ENCODE measurements at places on chromosomes 2 and 18.
A peak's percentile ranks its signal among the peaks of the same experiment; 100 is the strongest.

GRCh38 chr2:74779587-74780135 lies 54.3 kb upstream of the HK2 start:
- DNase-seq, result no peak

DNA sequence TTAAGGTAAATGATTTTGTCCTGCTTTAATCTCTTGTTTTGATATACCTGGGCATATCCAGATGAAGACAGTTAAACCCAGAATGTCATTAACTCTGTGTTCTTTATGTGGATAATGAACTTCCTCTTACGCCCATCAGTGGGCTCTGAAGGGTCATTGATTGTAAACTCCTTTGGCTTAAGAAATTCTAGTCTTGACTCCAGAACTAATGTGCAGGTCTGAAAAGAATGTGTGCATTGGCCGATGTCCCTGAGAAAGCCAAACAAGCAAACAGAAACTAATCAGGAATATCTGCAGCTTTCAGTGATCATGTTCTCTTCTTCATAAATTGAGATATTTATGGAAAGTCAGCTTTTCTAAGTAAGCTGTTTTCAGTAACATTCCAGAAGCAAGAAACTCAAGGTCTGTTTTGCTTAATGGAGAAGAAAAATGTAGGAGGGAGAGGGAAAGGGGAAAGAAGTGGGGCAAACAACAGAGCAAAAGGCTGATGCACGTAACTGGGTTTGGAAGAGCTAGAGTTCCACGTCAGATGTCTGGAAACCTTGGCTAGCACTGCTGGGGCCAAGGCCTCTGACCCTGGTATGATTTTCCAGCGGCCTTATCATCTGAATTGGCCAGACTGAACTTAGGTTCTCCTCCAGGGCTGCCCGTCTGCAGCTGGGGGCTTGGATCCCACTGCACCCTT lies 61.3 kb upstream of the FHL2 start:
- no peak for DNase-seq

GRCh38 chr2:159890551-159891266 lies 92.7 kb upstream of the CD302 start:
- no peak for DNase-seq

GRCh38 chr18:48750485-48751175 lies 200.1 kb downstream of the SMAD7 start:
- no peak for DNase-seq

GRCh38 chr2:147925886-147926285 lies 81.1 kb downstream of the ACVR2A start:
- DNase-seq, result peak; percentile 17

GRCh38 chr2:43472527-43473194 lies 123.2 kb downstream of the THADA start:
- no peak for DNase-seq

GRCh38 chr18:11808001-11808855 lies 43.0 kb upstream of the CHMP1B start:
- DNase-seq, result peak; percentile 84

- peak; percentile 91 for DNase-seq
These were observed 63.6 kb downstream of the CLHC1 start for GRCh38 chr2:55168221-55169154.

- DNase-seq, result peak; percentile 38
These were observed 110.0 kb upstream of the ARL4C start for GRCh38 chr2:234606896-234607295.

GRCh38 chr2:181438261-181438660 lies 18.9 kb upstream of the ITGA4 start:
- DNase-seq, result no peak

- no peak for DNase-seq
These were observed 415.3 kb downstream of the ZNF521 start for GRCh38 chr18:24936691-24937090.

DNA sequence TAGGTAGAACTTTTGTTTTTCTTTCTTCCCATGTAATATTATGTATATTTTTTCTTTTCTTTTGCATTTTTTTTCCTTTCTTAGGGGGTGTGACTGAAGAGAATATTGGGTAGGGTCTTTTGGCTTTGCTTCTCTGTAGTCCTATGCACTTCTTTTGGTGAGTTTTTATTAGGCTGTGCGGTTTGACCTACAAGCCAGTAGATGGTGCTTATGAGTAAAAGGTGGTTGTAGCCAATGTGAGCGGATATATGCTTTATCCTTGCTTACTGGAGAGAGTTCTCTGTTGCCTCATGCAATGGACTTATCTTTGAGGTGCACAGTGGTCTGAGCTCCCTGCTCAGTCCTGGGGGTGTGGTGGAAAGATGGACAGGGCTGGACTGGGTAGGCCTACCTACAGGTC lies 52.7 kb downstream of the DSEL start:
- no peak for DNase-seq

DNA sequence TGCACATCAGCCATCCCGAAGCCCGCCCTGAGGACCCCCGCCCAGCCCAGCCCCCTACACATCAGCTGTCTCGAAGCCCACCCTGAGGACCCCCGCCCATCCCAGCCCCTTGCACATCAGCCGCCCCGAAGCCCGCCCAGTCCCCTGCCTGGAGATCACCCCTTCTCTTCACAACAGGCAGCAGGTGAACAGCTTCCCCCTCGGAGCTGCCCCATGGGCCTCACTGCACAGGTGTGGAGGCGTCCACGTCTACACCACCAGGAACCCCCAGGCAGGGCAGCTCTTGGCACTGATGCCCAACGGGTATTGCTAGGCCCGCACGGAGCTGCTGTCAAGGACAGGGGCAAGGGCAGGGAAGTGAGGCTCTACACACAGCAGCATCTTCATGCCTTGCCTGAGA lies 137.6 kb downstream of the HDAC4 start:
- no peak for DNase-seq

- DNase-seq, result no peak
These were observed 255.1 kb downstream of the MYT1L start for GRCh38 chr2:2075875-2076529.

- peak; percentile 25 for DNase-seq
These were observed 349.5 kb downstream of the TGIF1 start for GRCh38 chr18:3799515-3799914.

DNA sequence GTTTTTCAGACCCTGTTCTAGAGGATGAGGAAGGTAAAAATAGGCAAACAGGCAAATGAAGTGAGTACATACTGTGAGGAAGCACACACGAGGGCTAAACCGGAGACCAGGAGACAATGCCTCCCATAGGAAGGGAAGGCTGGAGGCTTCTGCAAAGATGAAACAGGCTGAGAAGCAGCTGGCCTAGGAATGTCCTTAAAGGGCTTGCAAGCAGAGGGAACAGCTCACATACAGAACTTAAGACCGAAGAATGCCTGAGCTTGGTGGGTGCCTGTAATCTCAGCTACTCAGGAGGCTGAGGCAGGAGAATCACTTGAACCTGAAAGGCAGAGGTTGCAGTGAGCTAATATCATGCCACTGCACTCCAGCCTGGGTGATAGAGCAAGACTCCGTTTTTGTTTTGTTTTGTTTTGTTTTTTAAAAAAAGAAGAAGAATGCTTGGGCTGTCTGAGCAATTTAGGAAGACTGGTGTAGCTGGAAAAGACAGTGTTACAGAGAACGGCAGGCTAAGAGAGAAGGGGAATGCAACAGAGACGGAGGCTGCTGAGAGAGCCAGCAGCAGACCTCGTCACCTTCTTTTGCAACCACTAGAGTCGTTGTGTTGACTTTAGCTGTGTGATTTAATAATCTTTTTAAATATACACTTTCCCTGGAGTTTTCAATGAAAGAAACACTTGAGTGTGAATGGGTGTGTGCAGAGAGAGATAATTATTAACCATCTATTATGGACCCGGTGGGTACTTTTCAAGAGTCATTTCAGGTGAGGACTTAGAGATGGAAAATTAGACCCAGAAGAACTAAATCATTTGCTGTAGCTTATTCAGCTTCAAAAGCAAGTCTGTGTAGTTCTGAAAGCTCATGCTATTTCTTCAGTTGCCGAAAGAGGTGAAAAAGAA lies 232.8 kb downstream of the GALR1 start:
- no peak for DNase-seq

DNA sequence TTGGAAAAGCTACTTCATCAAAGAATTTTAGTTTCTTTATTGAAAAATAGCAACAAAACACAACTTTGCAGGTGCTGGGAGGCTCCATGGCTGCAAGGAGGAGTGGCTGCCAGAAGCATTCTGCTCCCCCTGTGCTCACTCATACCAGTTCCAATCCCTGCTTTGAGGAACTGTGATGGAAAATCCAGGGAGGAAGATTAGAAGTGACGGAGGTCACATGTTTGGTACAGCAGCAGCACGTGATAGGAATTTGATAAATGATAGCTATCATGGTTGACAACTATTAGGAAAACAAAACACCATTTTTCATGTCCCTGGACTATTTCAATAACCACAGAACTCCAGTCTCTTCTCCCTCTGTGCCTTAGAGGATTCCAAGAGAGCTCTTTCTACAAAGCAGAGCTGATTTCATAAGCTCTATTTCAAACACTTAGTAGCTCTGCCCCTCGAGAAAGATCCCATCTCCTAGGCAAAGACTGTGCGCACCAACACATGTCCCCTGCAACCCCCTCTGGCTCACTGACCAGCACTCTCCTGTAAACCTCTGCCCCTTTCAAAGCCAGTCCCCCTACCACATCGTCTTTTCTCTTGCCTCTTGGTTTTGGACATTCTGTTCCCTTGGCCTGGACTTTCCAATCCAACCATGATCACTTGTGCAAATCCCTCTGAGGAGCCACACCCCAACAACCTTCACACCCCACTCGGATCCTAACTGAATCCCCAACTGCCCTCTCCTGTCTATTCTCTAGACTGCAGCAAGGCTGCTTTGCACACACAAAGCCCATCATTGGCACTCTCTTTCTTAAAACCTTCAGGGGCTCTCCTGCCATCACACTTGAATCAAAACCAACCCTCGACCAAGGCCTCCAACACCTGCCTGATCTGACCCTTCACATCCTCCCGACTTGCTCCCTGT lies 352.4 kb upstream of the PKDCC start:
- no peak for DNase-seq

- peak; percentile 44 for DNase-seq
These were observed 15.1 kb downstream of the COBLL1 start for GRCh38 chr2:164826293-164827243.

- DNase-seq, result peak; percentile 46
These were observed 599 bp downstream of the ADAM23 start for GRCh38 chr2:206443735-206444527.

GRCh38 chr2:85514323-85514722 lies 24.6 kb upstream of the MAT2A start:
- DNase-seq, result no peak

DNA sequence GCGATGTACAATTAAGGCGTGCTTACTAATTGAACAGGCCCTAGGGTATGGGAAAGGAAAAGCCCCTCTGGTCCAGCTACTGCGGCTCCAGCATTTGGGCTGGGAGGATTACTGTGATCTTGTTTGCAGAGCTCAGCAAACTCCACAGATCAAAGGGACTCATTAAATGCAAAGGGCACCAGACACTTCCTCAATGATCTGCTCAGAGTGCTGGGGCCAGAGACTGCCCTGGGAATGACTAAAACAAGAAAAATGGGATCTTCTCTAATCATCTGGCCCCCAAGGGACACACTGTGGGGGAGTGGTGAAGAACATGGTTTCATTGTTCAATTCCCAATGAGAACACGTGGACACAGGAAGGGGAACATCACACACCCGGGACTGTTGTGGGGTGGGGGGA lies 85.0 kb downstream of the MARCHF4 start:
- DNase-seq, result no peak

GRCh38 chr2:164314148-164314547 lies 307.1 kb downstream of the GRB14 start:
- DNase-seq, result peak; percentile 8

DNA sequence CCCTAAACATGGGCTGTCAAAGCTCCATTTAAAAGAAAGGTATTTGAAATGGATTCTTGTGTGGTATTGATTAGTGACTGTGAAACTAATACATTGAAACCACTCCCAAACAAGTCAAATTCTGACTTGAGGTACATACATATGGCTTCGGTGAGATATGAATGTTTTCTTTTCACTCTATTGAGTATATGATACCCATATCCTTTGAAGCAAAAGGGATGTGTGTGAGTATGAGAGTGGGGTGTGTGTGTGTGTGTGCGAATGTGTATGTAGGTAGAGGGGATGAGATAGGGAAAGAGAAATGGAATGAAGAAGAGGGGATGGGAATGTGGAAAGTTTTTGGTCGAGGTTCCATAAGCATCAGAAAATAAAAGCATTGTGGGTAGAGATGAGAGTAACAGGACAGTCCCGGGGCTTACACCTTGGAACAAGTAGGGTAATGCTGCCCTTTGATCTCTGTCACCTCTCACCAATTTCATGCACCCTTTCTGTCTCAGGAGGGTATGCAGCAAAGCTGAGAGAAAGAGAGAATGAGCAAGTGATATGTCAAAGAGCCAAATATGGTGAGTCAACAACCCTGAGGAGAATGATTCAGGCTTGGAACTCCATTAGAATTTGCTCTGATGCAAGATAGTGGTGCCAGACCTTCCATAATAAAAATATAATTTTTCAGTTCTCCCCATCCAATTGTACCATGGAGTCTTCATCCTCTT lies 64.0 kb upstream of the ZEB2 start:
- peak; percentile 85 for DNase-seq

- DNase-seq, result peak; percentile 64
These were observed 143.1 kb upstream of the TTC39C start for GRCh38 chr18:23871410-23871809.

- no peak for DNase-seq
These were observed 169.5 kb downstream of the SRBD1 start for GRCh38 chr2:45441571-45441970.

- peak; percentile 38 for DNase-seq
These were observed 4.4 kb upstream of the KLHL29 start for GRCh38 chr2:23380562-23381065.

DNA sequence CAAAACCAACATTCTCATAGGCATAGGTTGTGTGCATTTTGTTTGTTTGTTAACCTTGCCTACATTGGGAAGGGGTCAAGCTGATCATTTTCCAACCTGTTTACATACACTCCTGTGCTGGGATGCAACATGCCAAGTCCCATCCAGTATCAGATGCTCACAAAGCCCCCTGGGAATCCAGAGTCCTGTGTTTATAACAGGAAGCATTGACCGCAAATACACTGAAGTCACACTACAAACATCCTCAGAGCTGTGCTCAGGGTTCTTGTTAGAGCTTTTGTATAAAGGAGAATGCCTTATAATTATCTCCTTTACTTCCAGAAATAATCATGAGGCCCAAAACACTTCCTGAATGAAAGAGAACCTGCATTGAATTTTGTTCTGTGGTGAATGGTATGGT lies 488.7 kb upstream of the TCF4 start:
- no peak for DNase-seq

DNA sequence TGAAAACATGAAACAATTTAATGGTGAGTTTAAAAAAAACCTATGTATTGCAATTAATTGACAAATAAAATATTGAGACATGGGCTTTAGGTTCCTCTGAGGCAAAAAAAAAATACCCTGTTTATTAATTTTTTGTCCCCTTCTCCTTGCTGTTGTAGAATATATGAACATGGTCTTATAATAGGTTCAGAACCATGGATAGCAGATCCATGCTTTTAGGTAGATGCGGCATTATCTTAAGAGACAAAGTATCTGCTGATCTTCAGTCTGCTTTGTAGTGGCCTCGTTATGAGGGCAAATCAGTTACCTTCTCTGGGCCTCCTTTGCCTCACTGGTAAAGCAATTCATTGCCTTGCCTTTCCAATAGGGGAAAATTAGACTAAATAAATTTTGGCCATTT lies 850.7 kb downstream of the NRXN1 start:
- no peak for DNase-seq

GRCh38 chr2:119253760-119254600 lies 30.3 kb downstream of the STEAP3 start:
- DNase-seq, result no peak
